OCI-LY7 (cell line): ENCODE measurements at places on chromosomes 5 and 9.
A peak's percentile ranks its signal among the peaks of the same experiment; 100 is the strongest.

GRCh38 chr9:137055385-137056364 is 1.8 kb upstream of the ENTPD2 start:
- no peak for DNase-seq

DNA sequence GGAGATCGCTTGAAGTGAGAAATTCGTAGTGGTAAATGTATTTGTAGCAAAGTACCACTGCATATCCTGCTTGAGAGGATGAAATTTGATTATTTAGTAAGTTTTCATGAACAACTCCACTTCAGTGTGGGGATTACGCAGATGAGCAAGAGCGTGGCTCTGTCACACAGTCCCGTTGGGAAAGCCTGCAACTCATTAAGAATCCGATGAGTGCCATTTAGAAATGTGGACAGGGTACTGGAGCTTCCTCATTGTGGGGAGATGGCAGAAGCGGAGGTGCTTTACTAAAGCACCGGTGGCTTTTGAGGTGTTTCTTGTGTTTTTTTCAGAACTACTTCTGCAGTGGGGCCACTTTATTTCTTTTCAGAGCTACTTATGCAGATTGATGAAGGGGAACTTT is 1.4 kb downstream of the TJP2 start:
- DNase-seq: no peak

DNA sequence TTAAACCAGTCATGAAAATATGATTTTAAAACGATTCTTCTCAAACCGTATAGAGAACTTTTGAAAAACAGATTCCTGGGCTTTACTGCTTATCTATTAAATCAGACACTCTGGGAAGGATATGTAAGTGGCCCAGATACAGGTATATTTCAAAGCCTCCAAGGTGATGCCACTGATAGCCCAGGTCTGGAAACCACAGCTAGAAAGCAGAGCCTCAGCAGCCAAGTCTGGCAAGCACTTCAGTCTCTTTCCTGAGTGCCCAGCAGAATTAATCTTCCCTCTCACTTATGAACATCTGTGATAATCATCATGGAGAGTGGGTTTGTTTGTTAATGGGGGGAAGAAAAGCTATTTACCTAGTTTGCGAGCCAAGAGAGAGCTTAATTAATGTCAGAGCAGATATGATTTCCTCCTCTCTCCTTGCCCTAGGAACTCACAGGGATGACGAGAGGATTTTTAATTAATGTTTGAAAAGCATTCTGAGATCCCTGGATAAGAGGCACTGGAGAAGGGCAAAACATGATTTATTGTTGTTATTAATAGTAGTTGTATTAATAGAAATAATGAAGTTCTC is 368.4 kb downstream of the TLE1 start:
- no peak for DNase-seq

DNA sequence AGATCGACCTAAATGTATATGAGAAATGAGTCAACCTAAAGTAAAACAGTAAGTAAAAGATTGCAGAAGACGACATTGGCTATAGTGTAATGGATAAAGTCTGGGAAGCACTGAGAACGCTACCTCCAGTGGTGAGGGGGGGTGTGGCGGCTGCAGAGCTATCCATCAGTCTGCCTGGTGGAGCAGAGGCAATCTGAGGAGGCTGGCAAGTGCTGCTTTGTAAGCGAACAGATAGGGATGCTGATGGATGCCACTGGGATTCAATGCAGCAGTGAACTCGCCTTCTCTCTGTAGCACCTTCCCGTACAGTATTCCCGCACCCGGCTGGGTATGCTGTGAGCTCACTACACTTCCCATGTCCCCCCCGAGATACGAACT is 261.5 kb downstream of the NSG2 start:
- DNase-seq: no peak

- no peak for DNase-seq
Observed at GRCh38 chr5:106849266-106849665, 821.5 kb downstream of the EFNA5 start.

- no peak for DNase-seq
Observed at GRCh38 chr9:91126761-91127445, 234.8 kb downstream of the AUH start.

DNA sequence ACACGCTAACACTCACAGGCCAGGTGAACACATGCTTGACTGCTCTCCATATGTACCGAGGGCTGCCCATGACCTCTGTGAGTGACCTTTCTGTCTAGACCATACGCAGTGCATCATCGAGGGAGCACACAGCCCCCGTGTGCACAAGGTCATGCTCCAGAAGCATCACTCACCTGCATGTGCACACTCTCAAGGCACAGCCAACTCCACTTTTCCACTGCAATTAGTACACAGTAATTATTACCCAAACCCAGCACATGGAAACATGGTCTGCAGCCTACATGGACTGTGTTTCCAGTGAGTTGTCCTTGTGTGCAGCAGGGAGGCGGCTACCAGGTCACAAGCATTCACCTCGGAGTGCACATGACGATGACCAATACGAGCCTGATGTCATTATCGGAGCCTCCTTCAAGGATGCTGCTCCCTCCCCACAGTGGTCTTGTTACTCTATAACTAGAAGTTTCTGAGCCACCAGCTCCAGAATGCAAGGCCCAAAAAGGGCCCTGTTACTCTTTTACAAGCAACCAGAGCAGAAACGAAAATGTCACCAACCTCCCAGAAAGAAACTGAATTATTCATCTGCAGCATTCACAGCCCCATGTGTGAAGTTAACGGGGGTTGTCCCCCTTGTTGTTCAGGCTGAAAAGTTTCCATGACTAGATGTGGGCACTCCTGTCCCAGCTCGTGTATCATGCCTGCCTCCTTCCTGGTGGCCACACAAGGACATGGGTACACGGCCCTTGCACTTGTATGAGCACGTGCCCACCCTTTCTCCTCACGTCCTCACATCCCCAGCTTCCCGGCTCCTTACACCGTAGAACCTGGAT is 31.2 kb downstream of the SEMA4D start:
- DNase-seq: no peak

DNA sequence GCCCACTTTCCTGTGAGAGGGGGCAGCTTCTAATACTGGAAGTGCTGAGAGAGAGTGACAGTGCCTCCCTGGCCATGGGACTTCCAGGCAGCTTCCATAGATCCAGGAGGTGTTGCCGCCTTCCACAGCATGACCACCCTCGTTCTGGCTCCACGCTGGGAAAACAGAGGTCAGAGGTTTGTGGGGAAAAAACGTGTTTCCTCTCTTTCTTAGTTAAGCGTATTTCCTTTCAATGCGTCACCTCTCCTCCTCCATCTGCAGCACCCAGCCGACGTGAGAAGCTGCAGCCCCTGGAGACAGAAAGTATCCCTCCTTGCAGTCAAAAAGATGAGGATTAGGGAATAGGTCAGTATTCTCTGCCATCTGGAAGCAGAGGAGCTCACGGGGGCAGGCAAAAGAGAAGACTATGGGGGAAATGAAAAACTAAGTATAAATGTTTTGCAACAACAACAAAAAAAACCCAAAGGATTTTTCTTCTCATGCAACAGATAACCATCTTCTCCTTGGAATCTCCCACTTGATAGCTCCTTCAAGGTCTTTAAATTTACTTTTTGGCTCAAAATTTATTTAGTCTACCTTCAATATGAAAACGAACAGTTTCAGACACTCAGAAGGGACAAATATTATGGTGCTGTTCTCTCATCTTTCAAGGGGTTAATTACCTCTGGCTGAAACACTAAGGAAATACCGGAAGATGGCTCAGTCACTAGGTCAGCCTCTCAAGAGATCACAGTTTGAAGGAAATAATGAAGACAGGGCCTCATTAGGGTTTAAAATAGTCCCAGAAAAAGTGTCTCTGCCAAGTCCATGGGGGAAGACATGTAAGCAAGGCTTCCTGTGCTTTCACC is 38.0 kb downstream of the MTMR12 start:
- DNase-seq: no peak

GRCh38 chr9:122265149-122265915 is 650 bp downstream of the MRRF start:
- DNase-seq: peak; percentile 77

DNA sequence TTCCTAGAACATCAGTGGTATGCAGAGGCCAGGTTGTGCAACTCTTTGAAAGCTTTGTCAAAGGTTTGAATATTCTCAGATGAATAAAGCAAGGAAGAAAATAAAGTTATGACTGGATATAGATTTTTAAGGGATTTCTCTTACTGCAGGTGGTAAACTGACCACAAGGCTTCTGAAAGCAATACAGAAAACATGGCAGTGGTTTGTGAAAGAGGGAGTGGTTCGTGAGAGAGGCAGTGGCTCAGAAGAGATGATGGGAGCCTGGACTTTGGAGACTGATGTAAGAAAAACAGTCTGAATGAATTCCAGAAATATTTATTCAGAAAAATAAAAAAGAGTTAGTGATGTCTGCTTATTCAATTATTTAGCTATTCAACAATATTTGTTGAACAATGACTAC is 380.4 kb upstream of the CTNND2 start:
- no peak for DNase-seq

GRCh38 chr9:133004999-133005760 is 25.6 kb upstream of the GTF3C5 start:
- no peak for DNase-seq

- DNase-seq: no peak
Observed at GRCh38 chr5:65808251-65808741, 86.3 kb downstream of the NLN start.

DNA sequence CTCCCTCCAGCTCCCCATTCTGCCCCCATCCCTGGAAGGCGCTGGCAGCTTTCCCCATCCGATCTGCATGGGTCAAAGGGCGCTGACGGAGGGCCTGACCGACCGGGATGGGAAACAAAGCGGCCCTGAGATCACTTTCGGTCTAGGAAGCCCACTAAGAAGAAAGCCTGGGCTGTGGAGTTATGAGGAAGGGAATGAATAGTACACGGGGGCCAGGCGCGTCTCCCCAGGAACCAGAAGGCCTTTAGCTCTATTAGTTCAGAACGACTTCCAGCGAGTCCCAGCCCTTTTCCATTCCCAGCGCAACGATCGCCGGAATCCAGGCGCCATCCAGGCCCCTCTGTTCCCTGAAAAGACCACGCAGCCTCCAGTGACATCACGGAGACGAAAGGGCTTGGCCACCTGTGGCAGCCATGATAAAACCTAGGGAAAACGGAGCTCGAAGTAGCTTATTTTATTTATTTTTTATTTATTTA is 70.1 kb upstream of the CCDC180 start:
- no peak for DNase-seq

DNA sequence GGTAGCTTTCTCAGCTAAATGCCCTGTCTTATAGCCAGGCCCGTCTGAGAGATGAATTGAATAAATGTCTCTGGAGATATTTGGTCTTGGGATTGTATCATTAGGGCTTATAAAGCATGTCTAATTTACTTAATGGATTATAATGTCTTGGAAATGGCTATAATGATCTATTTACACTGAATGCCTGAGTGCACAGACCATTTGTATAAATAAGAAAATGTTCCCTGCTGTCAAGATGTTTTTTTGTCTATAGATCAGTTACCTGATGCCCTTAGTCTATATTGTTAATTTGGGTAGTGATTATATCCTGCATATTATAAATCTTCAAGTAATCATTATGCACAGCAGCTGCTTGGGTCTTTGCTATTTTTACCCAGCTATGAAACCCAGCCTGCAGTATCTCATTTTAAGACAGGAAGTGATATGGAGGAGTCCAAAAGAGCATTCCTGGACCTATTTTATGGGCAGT is 112.9 kb upstream of the ACTBL2 start:
- DNase-seq: no peak

DNA sequence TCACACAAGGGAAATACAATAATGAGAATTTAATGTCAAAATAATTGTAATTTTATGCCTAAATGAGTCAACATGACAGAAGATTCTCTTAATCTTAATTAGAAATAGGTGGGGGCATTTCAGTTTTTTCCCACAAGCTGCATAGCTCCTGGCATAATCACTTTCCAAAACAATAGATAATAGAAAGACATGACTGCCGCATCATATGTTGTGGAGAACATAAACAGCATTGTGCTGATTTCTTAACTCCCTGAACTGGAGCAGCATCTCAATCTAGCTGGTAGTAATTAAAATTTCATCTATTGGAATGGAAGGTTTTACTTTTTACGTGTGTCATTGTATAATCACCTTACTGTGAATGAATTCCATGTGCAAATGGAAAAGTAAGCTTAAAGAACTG is 112.1 kb downstream of the ST8SIA4 start:
- no peak for DNase-seq

DNA sequence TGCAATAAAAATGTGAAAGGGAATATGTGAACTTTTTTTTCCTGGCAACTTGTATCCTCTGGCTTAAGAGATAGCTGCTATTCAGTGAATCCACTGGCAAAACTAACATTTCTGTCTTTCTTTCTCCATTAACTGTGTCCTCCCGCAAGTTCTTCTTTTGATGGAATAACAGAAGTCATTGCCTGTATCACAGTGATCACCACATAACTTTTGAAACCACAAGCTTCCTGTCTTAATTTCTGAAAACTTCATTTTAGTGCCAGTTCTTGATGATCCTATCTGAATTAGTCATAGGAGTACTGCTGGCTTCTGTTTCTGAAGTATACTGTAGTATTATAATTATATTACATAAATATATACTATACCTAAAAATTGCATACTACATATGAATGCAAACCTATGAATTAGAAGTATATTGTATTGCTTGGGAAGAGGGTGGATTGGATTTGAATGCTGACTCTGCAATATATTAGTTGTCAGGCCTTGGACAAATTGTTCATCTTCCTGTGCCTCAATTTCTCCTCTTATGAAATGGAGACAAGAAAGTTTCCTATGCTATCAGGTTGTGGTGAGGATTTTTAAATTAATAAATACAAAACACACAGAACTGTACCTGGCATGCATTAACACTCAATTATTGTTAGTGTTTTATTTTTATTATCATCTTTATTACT is 441.6 kb downstream of the CETN3 start:
- no peak for DNase-seq

GRCh38 chr5:33105521-33105941 is 335.2 kb upstream of the TARS1 start:
- no peak for DNase-seq

DNA sequence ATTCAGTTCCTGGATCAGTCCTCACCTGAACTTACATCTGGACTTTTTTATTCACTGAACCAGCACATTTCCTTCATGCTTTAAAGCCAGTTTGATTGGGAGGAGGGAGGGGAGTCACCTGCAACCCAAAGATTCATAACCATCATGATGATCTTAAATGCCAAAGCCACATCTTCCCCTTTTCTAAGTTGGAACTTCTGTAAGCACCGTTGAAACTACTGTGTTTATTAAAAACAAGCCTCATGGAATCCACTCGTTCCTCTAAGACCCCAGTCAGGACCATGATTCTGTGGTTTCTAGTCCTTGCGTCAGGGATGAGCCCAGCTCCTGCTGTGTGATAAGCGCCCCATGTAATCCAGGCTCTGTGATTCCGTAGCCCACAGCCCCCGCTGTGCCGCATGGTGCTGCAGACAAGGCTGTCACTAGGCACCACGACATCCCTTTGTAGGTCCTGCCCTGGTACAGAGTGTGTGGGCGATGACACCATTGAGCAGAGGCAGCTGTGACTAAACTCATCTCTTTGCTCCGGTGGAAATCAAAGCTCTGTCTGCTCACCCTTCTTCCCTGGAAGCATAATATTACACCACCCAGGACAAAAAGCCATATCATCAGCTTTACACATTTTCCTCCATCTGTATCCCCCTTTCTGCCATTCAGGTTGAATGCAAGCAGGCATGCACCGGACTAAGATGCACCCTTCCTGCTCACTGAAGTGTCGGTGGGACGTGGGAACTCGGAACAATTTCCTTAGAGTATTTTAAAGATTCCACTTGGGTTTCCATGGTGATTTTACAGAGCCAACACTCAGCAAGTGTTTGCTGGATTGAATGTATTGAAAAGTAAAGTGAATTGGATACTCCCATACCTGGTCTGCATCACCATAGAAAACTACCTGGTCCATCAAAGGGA is 132.0 kb upstream of the FSTL4 start:
- DNase-seq: peak; percentile 5

- DNase-seq: peak; percentile 14
Observed at GRCh38 chr9:129459547-129460322, 161.2 kb downstream of the C9orf50 start.
